ENCODE measurements at places on chromosomes 5 and 9.

- DNase-seq: peak; percentile 37
Observed at GRCh38 chr9:133771486-133772482, 33.6 kb upstream of the SARDH start.

- DNase-seq: no peak
Observed at GRCh38 chr9:19875291-19875920, 86.6 kb upstream of the SLC24A2 start.

DNA sequence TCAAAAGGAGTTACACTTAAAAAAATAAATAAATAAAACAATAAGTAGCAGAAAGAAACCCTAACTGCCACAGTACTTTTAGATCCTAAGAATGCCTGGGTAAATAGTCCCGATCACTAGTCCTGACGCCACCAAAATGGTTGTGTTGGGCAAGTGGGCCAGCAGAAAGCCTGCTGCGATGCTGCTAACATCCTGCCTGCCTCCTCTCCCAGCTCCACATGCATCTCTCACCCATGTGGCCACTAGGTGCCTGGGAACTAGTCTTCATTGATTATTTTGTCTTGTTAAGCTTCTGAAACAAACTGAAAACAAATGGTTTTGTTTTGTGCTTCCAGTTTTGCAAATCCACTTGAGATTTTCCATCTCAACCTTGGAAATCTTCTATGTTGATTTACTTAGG is 54.4 kb upstream of the TRAF1 start:
- DNase-seq: no peak

- no peak for DNase-seq
Observed at GRCh38 chr9:135775911-135776310, 73.9 kb downstream of the KCNT1 start.

- DNase-seq: no peak
Observed at GRCh38 chr5:101271416-101271815, 368.3 kb upstream of the ST8SIA4 start.

DNA sequence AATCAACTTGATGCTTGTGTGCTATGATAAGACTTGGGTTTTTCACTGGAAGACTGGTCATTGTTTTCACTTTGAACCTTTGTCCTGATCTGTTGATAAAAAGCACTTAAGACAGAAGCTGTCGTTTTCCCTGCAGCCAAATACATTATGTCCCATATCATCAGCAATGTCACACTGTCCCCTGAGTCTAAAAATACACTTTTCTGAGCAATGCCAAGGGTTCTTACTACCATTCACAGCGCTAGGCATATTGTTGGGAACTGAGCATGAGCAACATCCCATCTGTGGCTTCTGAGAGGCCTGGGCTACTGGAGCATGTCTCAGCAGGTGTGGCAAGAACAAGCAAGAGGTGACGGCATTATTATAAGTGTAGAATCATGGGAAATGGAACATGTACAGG is 81.8 kb downstream of the SEMA6A start:
- no peak for DNase-seq

GRCh38 chr5:73459366-73459765 is 10.8 kb upstream of the FOXD1 start:
- no peak for DNase-seq

Data from right forelimb (tissue), 1 donor.